T-helper 22 cell (primary cell): ENCODE measurements at places on chromosomes 16 and 17.

GRCh38 chr17:82101767-82102679 is 4.0 kb upstream of the FASN start:
- no peak for DNase-seq

DNA sequence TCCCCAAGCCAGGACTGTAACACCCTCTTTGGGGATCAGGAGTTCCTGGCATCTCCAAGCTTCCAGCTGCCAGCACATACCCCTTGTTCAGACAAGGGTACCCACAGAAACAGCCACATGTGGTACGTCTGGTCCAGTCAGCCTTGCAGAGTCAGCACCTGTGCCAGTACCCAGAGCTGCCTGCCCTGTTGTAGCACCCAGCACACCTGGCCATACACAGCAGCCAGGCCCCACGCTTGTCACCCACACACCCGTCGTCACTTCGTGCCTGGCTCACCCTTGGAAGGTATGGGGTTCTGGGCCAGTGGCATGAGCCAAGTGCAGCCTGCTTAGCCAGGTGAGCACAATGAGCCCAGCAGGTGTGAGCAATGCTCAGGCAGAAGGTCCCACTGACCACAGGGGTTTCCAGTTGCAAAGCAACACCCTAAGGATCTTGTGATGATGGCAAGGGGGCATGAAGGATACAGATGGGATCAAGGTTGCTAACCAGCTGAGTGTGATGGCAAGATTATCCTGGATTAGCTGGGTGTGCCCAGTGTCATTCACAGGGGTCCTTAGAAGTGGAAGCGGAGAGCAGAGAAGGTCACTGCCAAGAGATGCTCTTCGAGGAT is 202.3 kb downstream of the CPPED1 start:
- DNase-seq, result no peak

GRCh38 chr16:72287649-72288048 is 115.7 kb upstream of the PMFBP1 start:
- DNase-seq, result no peak

- DNase-seq, result no peak
Observed at GRCh38 chr17:55237268-55237667, 27.5 kb upstream of the HLF start.

GRCh38 chr17:34598161-34598776 is 18.9 kb downstream of the TMEM132E start:
- no peak for DNase-seq

GRCh38 chr17:80443498-80443897 is 28.5 kb downstream of the ENDOV start:
- no peak for DNase-seq

DNA sequence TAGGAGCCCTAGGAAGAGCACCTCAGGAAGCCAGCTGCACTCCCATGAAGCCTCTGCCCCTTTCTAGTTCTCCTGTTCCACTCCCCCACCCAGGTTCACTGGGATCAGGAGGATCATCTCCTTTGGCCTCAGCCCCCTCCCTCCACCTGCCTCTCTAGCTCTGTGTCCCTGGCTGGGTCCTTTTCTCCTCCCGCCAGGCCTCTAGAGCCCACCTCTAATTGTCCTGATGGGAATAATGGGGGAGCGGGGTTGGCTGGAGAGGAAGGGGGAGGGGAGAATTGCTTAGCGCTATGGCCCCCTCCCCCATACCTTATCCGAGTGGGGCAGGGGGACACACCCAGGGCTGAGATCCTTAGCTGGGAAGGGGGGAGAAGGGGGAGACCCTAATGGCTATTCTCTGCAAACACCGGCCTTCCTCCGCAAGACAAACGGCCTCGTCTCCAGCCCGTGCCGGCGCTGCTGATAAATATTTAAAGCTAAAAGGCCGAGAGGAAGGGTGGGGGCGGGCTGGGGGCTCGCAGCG is 997 bp downstream of the HOXB7 start:
- no peak for DNase-seq

- no peak for DNase-seq
Observed at GRCh38 chr17:37247825-37248224, 128.0 kb upstream of the C17orf78 start.

GRCh38 chr17:71441098-71441497 is 679.7 kb upstream of the SOX9 start:
- DNase-seq, result no peak

- no peak for DNase-seq
Observed at GRCh38 chr16:80938004-80938878, 68.4 kb downstream of the CMC2 start.

GRCh38 chr17:4503283-4504025 is 4.8 kb downstream of the SPNS2 start:
- DNase-seq, result no peak

GRCh38 chr17:73538445-73538844 is 105.8 kb downstream of the SDK2 start:
- DNase-seq, result no peak

DNA sequence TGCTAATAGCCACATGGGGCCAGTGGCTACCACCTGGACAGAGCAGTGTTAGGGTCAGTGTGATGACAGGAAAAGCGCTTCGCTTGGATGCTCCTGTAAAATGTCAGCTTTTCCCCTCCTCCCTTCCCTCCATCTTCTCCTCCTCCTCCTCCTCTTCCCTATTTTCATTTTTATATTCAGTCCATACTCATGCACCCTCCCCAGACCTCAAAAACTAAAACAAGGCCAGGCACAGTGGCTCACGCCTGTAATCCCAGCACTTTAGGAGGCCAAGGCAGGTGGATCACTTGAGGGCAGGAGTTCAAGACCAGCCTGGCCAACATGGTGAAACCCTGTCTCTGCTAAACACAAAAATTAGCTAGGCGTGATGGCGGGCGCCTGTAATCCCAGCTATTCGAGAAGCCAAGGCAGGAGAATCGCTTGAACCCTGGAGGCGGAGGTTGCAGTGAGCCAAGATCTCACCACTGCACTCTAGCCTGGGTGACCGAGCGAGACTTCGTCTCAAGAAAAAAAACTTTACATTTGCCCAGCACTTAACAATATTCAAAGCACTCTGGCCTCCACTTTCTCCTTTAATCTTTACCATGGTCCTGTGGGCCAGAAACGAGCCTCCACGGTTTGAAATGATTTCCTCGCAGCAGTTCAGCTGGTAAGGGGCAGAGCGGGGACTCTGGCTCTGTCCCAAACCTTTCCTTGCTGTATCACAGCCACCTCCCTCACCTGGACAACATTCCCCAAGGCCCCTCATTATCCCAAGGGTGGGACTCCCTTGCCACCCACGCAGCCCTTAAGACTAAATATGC is 21.8 kb downstream of the ANKRD40 start:
- no peak for DNase-seq

DNA sequence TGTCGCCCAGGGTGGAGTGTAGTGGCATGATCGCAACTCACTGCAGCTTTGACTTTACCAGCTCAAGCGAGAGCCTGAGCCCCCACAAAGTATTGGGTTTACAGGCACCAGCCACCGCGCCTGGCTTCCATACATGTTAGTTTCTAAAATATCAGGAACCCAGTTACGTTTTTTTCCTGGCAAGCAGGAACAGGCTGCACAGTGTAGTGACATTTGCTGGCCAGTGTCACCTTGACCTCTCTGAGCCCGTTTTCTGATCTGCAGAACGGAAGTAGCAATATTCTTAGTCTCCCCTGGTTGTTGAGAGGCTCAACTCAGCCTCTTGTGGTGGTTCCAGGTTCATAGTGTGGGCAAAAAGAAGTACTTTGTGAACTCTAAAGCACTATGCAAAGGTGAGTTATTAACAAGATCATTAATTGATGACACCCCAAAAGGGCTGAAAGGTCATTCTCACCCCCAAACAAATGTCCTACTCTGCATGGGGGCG is 15.6 kb downstream of the IGF2BP1 start:
- DNase-seq, result no peak

DNA sequence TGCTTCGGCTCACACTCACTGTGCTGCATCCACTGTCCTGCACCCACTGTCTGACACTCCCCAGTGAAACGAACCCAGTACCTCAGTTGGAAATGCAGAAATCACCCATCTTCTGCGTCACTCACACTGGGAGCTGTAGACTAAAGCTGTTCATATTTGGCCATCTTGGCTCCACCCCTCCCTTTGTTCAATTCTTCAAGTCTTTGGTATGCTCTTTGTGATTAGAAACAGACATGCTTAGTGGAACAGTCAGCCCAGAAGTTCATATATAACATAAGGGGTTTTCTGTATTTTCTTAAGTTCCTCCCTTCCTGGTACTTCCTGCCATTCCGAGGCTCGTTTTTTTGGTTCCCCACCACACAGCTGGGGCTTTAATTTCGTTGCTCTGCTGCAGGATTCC is 398.5 kb upstream of the DYNLRB2 start:
- no peak for DNase-seq

DNA sequence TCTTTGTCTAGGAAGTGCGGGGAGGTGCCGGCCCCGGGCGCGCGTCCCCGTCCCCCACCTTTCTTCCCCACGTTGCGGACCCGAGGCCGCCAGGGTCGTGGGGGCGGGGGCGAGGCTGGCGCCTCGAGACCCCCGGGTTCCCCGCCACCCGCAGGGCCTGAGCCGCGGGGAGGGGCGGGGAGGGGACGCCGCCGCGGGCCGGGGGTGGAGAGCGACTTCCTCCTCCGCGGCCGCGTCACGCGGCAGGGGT is 1.8 kb upstream of the ACTG1 start:
- no peak for DNase-seq

DNA sequence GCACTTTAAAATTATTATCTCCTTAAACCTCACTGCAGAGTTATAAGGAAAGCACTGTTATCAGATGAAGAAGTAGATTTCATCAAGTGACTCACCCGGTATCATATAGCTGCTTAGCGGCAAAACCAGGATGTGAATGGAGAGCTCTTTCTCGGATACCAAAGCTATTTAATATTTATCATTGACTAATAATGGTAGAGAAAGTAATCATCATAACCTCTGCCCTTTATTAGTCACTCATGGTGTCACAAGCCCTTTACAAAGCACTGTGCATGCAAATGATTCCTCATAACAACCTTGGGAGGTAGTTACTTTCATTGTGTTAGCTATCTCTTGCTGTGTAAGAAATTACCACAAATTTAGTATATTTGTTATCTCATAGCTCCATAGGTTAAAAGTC is 592.9 kb downstream of the MAF start:
- no peak for DNase-seq

DNA sequence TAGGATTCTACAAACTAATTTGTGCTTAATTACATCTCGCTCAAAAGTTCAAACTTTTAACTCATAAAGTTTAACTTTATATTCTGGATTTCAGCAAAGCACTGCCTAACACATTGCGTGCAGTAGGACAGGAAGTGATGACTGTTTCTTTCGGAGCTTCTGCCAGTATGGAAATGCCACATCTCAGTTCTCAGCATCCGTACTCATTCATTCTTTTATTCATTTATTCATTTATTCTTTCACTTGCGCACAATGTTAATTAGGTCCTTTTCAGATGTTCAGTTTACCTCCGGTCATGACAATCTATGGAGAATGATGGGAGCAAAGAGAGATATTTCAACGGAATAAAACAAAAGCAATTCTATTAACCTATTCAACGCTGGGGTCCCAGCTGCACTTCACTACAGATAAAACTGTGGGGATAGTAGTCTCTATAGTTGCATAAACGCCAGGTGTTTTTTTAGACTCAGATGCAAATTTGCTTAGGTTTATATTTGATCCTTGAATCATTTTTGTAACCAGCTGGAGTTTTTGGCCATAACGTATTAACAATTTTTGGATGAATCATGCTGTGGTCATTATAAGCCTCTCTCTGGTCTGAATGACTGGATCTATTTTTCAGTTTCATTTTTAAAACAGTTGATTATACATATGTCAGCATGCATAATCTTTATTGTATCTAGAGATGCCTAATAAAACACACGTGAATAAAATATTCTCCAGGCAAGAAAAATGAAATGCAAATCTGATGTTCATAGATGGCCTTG is 143.9 kb downstream of the KCNJ2 start:
- no peak for DNase-seq

- DNase-seq, result no peak
Observed at GRCh38 chr17:17125136-17126084, 80.7 kb downstream of the PLD6 start.

DNA sequence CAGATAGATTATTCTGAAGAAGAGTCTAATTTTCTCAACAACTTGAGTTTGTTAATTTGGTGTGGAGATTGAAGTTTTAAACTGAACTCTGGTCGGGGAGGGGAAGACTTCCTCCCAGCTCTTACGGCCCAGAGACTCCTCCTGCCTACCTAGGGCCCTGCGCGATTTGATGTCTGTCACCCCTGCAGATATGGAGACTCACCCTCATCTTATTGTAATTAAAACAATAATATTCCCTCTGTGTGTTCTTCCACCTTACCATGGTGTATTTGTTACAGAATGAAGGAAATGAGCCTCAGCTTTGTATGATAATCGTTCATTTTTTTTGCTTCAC is 184.4 kb upstream of the CACNG5 start:
- DNase-seq, result no peak

DNA sequence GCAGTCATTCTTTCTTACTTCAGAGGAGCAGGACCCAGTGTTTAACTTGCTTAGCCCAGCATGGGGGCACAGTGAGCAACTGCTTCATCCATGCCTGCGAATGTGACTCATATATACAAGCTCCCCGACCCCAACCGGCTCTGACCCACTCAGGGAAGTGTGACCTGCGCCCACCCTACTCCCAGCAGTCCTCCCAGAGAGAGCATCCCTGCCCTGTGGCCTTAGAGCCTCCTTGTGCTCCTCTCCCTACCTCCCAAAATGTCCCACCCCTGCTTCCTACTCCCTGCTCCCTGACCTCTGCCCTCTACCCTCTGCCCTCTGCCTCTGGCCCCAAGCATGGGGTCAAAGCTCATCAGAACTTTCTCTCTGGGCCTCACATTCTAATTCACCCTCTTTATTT is 46.9 kb upstream of the DLX4 start:
- DNase-seq, result no peak

GRCh38 chr17:19574956-19575355 is 41.3 kb downstream of the SLC47A1 start:
- DNase-seq, result no peak

DNA sequence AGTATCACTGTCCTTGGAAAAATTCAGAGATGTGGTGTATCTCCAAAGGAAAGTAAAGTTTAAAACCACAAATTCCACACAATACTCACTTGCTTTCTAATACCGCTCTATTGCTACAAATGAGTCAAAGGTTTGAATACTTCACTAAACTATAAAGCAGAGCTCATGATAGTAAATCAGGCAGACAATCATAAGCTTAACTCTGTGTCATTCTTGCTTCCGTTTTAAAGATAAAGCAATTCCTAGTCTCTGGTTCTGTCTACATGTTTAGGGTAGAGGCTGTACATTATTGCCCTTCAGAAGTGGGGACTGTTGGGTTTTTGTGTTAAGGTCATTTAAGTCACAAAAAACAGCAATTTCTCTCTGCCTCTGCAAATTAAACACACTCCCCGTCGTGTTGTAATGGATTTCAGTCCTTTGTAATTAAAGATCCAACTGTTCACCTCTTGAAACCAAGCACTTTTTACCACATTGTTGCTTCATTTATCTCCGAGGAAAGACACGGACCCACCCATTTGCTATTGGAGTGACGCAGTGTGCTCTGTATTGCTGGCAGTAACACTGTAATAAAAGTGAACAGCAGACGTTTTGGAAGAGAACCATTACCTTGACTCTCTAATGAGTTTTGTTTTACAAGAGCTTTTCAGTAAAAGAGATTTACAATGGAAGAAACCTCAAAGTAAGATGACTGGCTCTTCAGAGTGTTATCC is 83.1 kb upstream of the CNTNAP4 start:
- DNase-seq, result no peak
